HCT116 (cell line): ENCODE measurements at places on chromosomes 5 and 9. TPM values are rescaled to one million over a fixed set of nuclear protein-coding genes. Genes with fewer than 3 reads are reported as not detected.
A peak's percentile ranks its signal among the peaks of the same experiment; 100 is the strongest.

GRCh38 chr5:997001-997474 is 11.6 kb upstream of the NKD2 start:
- peaks cover 4% of the 10 kb centered on the region; the same call in 1 of the 2 replicates for H3K4me1 ChIP-seq
- H3K4me3 ChIP-seq: peak overlapping the region; percentile 28; the same call in 1 of the 2 replicates
- DNase-seq: no peak
- peaks cover 25% of the 10 kb centered on the region; the same call in 1 of the 2 replicates for H3K27me3 ChIP-seq
- no peak overlapping the region for H3K27ac ChIP-seq

DNA sequence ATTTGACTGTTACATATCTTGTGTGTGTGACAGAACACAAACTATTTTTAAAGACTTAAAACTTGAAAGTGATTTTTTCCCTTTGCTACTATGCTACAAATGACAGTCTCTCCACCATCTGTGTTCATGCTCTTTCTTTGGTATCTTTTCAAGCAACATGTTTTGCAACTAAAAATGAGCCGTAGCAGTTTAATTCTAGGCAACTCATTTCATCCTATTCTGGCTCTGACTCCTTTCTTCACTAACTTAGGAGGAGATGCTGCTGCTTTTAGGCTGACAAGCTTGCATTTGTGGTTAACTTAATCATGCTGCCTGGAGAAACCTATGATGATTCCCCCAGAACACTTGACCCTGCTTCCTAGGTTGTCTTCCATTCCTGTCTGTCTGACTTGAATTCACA is 100.6 kb downstream of the HACD4 start:
- H3K4me1 ChIP-seq: no peaks in the 10 kb centered on the region
- no peaks in the 10 kb centered on the region for H3K27me3 ChIP-seq
- H3K4me3 ChIP-seq: no peak overlapping the region
- no peak for DNase-seq
- no peak overlapping the region for H3K27ac ChIP-seq
- H3K36me3 ChIP-seq: no peaks in the 10 kb centered on the region

DNA sequence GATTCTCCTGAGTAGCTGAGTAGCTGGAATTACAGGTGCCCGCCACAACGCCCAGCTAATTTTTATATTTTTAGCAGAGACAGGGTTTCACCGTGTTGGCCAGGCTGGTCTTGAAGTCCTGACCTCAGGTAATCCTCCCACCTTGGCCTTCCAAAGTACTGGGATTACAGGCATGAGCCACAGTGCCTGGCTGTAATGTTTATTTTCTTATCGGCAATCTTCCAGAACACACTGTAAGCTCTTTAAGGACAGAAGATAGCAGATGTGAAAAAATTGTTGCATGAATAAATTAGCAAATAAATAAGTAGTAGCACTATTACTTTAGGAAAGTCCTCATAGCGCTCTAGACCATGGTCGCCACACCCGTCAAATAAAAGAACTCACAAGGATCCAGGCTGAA is 100.5 kb downstream of the ENC1 start:
- no peaks in the 10 kb centered on the region for H3K36me3 ChIP-seq
- H3K27ac ChIP-seq: no peak overlapping the region
- no peaks in the 10 kb centered on the region for H3K27me3 ChIP-seq
- DNase-seq: no peak
- no peak overlapping the region for H3K4me3 ChIP-seq
- H3K4me1 ChIP-seq: peaks cover 39% of the 10 kb centered on the region

- no peaks in the 10 kb centered on the region for H3K27me3 ChIP-seq
- peaks cover 5% of the 10 kb centered on the region; the same call in 1 of the 2 replicates for H3K4me1 ChIP-seq
- no peak for DNase-seq
- H3K4me3 ChIP-seq: no peak overlapping the region
These were observed 140.8 kb upstream of the ZNF608 start for GRCh38 chr5:124887223-124887622.

GRCh38 chr5:69042500-69042899 is 51.3 kb upstream of the SLC30A5 start:
- peaks cover 12% of the 10 kb centered on the region for H3K4me1 ChIP-seq
- H3K4me3 ChIP-seq: no peak overlapping the region
- H3K27me3 ChIP-seq: no peaks in the 10 kb centered on the region
- H3K36me3 ChIP-seq: no peaks in the 10 kb centered on the region
- H3K27ac ChIP-seq: no peak overlapping the region
- peak; percentile 10 for DNase-seq

GRCh38 chr9:124502711-124503702 is 4.2 kb downstream of the NR5A1 start:
- no peaks in the 10 kb centered on the region for H3K4me1 ChIP-seq
- H3K27ac ChIP-seq: no peak overlapping the region
- no peak for DNase-seq
- H3K27me3 ChIP-seq: no peaks in the 10 kb centered on the region
- no peak overlapping the region for H3K4me3 ChIP-seq

- no peak overlapping the region for H3K4me3 ChIP-seq
- H3K36me3 ChIP-seq: no peaks in the 10 kb centered on the region
- DNase-seq: no peak
- H3K27me3 ChIP-seq: no peaks in the 10 kb centered on the region
- H3K27ac ChIP-seq: no peak overlapping the region
- peaks cover 3% of the 10 kb centered on the region for H3K4me1 ChIP-seq
These were observed 232.5 kb downstream of the SPATA31A1 start for GRCh38 chr9:39587844-39588499.

DNA sequence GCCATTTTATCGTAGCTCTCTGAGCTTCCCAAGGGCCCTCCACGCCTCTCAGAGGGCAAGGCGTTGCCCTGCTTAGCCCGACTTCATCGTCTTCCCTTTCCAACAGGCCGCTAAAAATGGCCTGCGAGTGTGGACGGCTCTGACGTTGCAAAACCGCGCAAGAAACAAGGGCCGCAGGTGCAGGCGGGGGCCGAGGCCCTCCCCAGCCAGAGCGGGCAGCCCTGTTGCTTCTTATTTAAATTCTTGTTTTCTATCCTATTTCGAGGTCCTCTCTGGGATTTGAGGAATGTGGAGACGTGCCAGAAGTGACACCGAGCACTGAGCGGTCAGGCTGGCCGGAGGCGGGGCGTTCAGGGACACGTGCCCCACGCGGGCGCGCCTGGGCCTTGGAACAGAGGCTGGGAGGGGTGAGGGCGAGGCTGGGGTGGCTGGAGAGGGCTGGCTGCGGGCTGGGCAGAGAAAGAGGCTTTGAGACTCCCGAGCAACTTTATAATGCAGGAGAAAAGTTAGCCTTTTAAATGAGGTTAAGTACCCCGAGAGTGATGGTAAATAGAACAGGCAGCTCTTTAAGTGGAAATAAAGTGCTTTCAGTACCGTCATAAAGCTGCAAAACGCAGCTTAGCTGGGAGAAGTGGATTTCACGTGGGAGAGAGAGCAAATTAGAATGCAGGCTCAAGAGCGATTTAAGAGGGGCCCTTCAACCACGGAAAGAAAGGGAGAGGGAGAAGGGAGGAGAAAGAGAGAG is 243.6 kb downstream of the AUH start:
- no peak overlapping the region for H3K4me3 ChIP-seq
- no peaks in the 10 kb centered on the region for H3K36me3 ChIP-seq
- no peaks in the 10 kb centered on the region for H3K27me3 ChIP-seq
- no peak overlapping the region for H3K27ac ChIP-seq

DNA sequence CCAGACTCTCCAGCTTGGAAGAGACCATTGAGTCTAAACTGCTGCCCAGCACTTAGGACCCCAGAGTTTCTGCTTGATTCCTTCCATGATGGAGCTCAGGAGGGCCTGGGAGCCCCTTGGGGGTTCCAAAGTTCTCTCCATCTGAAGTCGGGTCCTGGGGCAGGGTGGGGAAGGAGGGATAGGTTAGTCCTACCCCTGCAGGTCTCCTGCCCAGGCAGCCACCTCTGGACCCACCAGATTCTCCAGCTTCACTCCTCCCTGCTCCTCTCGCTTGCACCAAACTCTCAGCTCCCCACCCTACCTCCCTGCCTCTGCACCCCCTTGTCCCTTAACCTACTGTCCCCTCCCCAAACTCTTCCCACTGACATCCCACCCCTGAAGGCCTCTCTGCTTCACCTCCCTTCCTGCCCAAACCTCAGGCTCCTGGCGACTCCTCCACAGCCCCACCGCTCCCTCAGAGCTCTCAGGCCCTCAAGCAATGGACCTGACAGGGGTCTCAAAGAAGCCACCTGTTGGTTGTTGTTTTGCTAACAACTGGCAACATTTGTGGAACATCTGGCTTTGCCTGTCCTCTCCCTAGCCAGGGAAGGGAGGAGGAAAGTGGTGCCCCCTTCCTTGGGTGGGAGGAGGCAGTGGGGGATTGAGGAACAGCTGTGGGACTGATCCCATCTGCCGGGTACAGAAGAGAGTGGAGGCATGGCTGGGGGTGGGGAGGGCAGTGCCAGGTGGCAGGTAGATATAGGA is 137.5 kb downstream of the RGS3 start:
- peaks cover 2% of the 10 kb centered on the region for H3K36me3 ChIP-seq
- no peak overlapping the region for H3K4me3 ChIP-seq
- no peaks in the 10 kb centered on the region for H3K27me3 ChIP-seq
- DNase-seq: no peak
- H3K4me1 ChIP-seq: peaks cover 43% of the 10 kb centered on the region

- peaks cover 18% of the 10 kb centered on the region for H3K27me3 ChIP-seq
- H3K4me1 ChIP-seq: no peaks in the 10 kb centered on the region
- no peak for DNase-seq
These were observed 86.8 kb downstream of the NSUN2 start for GRCh38 chr5:6545770-6546690.

- H3K4me3 ChIP-seq: no peak overlapping the region
- no peaks in the 10 kb centered on the region for H3K27me3 ChIP-seq
- H3K27ac ChIP-seq: peak overlapping the region; percentile 51
- H3K36me3 ChIP-seq: peaks cover 25% of the 10 kb centered on the region
- H3K4me1 ChIP-seq: peaks cover 30% of the 10 kb centered on the region
These were observed 176.5 kb downstream of the CDK5RAP2 start for GRCh38 chr9:120403543-120403856.

DNA sequence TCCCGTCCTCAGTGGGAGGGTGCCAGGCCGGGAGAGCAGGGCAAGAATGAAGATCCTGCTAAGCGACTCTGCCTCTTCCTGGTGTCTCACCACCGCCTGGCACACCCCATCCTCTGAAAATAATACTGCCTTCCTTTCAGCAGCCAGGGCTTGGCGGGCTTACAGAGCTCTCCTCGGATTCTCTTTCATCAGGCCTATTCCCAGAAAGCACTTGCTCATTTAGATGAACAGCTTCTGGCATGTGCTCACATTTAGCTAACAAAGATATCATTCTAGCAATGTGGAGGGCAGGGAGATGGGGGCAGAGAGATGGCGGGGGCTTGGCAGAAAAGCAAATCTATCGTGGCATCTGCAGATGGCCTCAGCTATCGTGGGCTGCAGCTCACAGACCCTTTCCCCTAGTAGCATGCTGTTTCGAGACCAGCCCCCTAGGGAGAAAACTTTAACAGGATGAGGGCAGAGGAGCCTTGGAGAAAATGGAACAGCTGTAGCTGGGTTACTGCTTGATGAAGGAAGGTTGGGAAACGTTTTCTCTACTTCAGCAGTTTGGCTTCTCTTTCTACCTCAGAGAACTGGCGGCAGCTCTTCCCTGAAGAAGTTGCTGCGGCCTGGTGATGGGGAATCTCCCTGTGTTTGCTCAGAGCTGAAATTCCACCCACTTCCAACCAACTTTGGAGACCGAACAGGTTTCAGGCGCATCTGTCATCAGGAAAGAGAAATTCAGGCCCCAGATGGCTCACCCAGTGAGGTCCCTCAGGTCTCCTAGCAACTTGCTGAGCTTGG is 102.1 kb downstream of the TMEM174 start:
- no peaks in the 10 kb centered on the region for H3K27me3 ChIP-seq
- DNase-seq: no peak
- no peaks in the 10 kb centered on the region for H3K4me1 ChIP-seq
- H3K36me3 ChIP-seq: no peaks in the 10 kb centered on the region
- H3K4me3 ChIP-seq: no peak overlapping the region

DNA sequence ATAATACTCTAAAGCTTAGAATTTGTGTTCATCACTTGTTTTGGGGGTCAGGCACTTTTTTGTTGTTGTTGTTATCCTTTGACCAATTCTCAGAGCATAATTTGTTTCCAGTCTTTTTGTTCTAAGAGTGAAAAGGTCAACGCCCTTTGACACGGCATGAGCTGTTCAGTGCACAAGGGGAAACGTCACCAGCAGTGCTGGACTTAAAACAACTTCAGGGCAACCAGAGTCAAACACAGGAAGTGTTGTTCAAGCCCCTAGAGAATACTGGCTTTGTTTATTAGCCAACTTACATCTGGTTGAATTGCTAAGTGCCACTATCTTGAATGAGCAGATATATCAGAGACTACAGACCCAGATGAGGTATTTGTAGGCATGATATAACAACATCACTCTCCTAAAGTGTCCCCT is 368.9 kb downstream of the TMEM161B start:
- H3K36me3 ChIP-seq: no peaks in the 10 kb centered on the region
- no peak overlapping the region for H3K27ac ChIP-seq
- no peak overlapping the region for H3K4me3 ChIP-seq

DNA sequence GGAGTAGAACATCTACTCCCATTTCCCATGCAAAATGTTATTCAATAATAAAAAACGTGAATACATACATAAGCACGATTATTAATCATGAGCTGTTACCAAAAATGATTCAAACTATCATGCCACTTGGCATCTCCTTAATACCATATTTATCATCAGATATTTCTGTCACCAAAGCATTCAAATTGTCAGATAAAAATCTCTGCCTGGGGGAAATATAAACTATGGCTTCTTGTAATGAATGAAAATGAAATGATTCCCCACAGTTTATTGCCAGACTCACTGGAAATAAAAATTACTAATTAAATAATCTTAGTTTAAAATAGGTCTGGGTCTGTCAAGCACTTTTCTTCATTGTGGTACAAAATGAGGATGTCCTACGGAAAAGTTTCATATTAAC is 265.4 kb downstream of the EDIL3 start:
- H3K4me1 ChIP-seq: 0 out of 2 replicates have a peak, but pooled peaks cover 3% of the 10 kb centered on the region
- H3K36me3 ChIP-seq: no peaks in the 10 kb centered on the region
- H3K4me3 ChIP-seq: no peak overlapping the region
- no peak overlapping the region for H3K27ac ChIP-seq

- no peaks in the 10 kb centered on the region for H3K4me1 ChIP-seq
- no peaks in the 10 kb centered on the region for H3K27me3 ChIP-seq
- no peak overlapping the region for H3K4me3 ChIP-seq
- H3K36me3 ChIP-seq: no peaks in the 10 kb centered on the region
These were observed 607.6 kb downstream of the PTPRD start for GRCh38 chr9:10005206-10005605.

GRCh38 chr9:94908011-94908563 is 181.6 kb downstream of the AOPEP start:
- H3K36me3 ChIP-seq: no peaks in the 10 kb centered on the region
- H3K4me1 ChIP-seq: peaks cover 37% of the 10 kb centered on the region
- no peaks in the 10 kb centered on the region for H3K27me3 ChIP-seq
- H3K4me3 ChIP-seq: no peak overlapping the region
- no peak overlapping the region for H3K27ac ChIP-seq

DNA sequence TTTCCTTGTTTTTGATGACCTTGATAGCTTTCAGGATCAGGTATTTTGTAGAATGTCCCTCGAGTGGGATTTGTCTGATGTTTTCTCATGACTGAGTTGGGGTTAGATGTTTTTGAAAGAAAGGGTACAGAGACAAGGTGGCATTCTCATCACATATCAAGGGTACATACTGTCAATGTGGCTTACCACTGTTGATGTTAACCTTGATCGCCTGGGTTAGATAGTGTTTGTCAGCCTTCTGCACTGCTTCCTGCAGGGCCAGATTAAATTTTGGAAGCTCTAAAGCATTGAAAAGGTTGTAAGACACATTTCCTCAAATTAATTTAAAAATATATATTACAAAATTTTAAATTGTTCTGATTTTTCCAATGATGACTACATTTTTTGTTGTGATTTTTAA is 287.4 kb upstream of the ACTBL2 start:
- DNase-seq: no peak
- H3K27ac ChIP-seq: no peak overlapping the region
- H3K4me3 ChIP-seq: no peak overlapping the region
- no peaks in the 10 kb centered on the region for H3K27me3 ChIP-seq

SLCO4C1 gene
- total RNA-seq: 0.12 TPM

BTNL9 gene
- total RNA-seq: 11.7 TPM

ZBTB26 gene
- total RNA-seq: 5.5 TPM

SNCB gene
- not detected for total RNA-seq

LHX3 gene
- not detected for total RNA-seq

FNIP1 gene
- 16.4 TPM for total RNA-seq
